Cardiac atrium fibroblast (primary cell): ENCODE measurements at places on chromosomes 4 and X. TPM values are rescaled to one million over a fixed set of nuclear protein-coding genes. Genes with fewer than 3 reads are reported as not detected.

ANXA3 gene
- 12.8 and 20.6 TPM in 2 replicates for total RNA-seq

KLKB1 gene
- 3.1 and 6.0 TPM in 2 replicates for total RNA-seq

ELK1 gene
- total RNA-seq = 33.9 and 41.5 TPM in 2 replicates

GRPR gene
- total RNA-seq = not detected in 2 replicates

LEF1 gene
- 1.3 TPM in 1 of 2 replicates, not detected in the other for total RNA-seq
